Mesenteric fat pad (tissue), 1 donor: ENCODE measurements at places on chromosomes 7 and 10. TPM values are rescaled to one million over a fixed set of nuclear protein-coding genes. Genes with fewer than 3 reads are reported as not detected.

Gene SPDYE6
- total RNA-seq = not detected

DNA sequence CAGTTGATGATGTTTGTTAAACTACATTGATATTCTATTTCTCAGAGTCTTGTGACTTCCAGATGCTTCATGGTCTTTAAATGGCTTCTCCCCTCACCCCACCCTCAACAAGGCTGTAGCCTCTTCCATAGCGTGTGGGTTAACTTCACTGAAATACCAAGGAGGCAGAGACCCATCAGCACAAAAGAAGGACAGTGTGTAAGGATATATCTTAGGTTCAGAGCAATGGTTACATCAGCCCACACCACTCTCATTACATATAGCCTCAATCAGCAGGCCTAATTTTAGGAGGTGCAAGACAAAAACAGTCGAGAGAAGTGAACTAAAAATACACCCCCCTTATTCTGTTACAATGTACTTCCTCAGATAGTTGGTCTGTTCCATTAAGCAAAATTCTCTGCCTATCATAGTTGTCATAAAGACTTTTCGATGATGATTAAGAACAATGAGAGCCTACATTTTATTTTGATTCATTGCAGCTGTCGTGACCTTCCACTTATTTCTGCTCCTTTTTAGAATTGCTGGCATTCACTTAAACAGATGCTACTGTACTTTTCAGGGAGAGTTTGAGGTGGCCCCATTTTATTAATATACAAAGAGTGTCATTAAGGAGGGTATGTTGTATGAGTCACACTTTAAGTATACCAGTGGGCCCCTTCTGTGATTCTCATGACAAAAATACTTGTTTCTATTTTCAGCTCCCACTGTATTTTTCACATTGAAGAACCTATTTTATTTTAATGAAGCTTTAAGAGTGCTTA, 52.1 kb downstream of the WIPF3 start:
- DNase-seq = no peak

Gene NUDT13
- 1.7 TPM for total RNA-seq

GRCh38 chr7:81810476-81811155, 40.8 kb upstream of the HGF start:
- DNase-seq = no peak
